Breast epithelium (tissue), 4 donors: ENCODE measurements at places on chromosomes 12 and 14.

DNA sequence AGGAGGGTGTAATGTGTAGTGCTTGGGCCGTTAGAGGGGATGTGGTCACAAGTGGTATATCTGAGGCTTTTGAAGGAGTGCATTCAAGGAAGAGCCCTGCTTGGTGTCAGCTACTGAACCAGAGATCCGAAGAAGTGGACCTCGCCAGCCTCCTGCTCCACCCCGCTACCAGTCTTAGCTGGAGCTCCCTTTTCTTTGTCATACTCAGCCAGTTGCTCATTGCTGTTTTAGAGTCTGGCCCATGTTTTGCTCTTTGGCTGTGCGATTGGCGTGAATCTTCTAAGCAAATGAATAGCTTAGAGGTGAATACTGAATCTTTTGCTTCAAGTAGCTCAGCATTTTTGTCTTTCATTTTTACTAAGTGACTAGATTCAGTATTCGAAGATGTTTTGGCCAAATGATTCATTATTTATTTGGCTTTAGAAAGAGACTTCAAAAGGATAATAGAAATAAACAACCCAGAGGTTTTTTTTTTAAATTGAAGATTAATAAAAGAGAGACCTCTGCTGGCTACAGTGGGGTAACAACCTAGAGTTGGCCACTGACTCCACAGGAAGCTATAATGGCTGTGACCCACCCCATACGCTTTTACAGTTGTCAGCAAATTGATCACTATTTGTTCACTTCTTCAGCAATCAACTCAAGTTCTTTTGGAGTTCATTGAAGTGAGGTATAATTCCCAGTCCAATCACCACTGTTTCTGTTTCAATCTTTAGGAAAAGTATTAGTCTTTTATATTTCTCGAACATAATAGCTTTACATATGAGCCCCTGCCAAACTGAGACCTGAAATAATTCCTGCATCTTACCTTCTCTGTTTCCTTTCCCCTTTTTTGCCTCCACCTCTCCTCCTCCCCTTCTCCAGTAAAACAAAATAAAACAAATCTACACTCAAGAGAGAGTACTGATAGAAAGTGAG is 19.9 kb downstream of the CDKN1B start:
- no peaks in the 10 kb centered on the region for H3K4me1 ChIP-seq
- no peaks in the 10 kb centered on the region for H3K27me3 ChIP-seq
- no peak for DNase-seq
- H3K27ac ChIP-seq = peak overlapping the region; percentile 59

DNA sequence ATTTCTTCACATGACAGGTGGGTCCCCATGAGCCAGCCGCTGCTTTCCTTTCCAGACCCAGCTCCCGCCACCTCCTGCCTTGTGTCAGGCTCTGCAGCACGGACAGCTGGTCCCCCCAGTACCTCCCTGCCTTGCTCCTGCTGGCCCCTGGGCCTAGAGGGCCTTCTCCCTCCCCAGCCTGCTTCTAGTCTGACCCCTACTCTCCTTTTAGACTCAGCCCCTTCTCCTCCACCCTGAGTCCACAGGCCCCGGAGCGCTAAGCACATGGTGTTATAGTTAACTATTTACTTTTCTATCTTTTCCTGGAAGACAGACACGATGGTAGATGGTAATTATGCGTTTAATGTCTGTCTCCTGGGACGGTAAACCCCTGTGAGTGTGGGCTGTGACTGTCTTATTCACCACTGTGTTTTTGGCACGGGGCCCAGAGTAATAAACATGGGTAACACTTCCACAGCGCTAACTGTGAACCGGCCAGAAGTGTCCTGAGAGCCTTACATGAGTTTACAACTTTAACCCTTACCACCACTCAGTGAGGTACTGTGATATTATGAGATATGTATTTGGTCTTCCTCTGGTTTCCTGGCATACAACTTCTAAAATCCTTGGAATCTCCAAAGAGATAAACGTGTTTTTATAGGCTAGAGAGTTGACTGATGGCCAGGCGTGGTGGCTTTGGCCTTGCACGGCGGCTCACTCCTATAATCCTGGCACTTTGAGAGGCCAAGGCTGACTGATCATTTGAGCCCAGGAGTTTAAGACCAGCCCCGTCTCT is 41.2 kb downstream of the DGLUCY start:
- no peaks in the 10 kb centered on the region for H3K27me3 ChIP-seq
- no peaks in the 10 kb centered on the region for H3K36me3 ChIP-seq
- DNase-seq = peak; percentile 60
- H3K27ac ChIP-seq = no peak overlapping the region
- H3K4me3 ChIP-seq = no peak overlapping the region

DNA sequence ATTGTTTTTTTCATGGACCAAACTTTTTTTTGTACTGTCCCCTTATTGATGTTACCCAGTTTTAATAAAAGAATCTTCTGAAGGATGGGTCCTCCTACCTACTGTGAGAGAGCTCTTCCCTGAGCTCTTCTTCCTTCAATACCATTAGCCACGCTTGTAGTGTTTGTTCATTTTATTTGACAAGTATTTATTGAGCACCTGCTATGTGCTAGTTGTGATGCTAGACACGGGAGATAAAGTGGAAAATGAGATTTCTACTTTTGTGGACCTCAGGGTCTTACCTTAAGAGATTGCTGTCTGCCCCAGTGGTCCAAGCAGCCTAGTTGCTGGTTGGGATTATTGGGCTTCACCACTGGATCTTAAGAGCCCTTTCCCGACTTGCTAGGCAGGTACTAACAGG is 3.2 kb upstream of the GPD1 start:
- no peaks in the 10 kb centered on the region for H3K27me3 ChIP-seq
- no peak overlapping the region for H3K4me3 ChIP-seq
- H3K27ac ChIP-seq = no peak overlapping the region
- DNase-seq = no peak

GRCh38 chr12:81627336-81628189 is 131.6 kb downstream of the PPFIA2 start:
- H3K27me3 ChIP-seq = no peaks in the 10 kb centered on the region
- H3K27ac ChIP-seq = no peak overlapping the region
- no peak overlapping the region for H3K4me3 ChIP-seq
- H3K36me3 ChIP-seq = no peaks in the 10 kb centered on the region
- H3K4me1 ChIP-seq = no peaks in the 10 kb centered on the region
- DNase-seq = no peak

GRCh38 chr12:67647181-67647798 is 1.3 kb upstream of the DYRK2 start:
- peak overlapping the region; percentile 99 for H3K4me3 ChIP-seq
- peak overlapping the region; percentile 89 for H3K27ac ChIP-seq
- H3K27me3 ChIP-seq = no peaks in the 10 kb centered on the region
- DNase-seq = peak; percentile 26
- H3K36me3 ChIP-seq = no peaks in the 10 kb centered on the region

DNA sequence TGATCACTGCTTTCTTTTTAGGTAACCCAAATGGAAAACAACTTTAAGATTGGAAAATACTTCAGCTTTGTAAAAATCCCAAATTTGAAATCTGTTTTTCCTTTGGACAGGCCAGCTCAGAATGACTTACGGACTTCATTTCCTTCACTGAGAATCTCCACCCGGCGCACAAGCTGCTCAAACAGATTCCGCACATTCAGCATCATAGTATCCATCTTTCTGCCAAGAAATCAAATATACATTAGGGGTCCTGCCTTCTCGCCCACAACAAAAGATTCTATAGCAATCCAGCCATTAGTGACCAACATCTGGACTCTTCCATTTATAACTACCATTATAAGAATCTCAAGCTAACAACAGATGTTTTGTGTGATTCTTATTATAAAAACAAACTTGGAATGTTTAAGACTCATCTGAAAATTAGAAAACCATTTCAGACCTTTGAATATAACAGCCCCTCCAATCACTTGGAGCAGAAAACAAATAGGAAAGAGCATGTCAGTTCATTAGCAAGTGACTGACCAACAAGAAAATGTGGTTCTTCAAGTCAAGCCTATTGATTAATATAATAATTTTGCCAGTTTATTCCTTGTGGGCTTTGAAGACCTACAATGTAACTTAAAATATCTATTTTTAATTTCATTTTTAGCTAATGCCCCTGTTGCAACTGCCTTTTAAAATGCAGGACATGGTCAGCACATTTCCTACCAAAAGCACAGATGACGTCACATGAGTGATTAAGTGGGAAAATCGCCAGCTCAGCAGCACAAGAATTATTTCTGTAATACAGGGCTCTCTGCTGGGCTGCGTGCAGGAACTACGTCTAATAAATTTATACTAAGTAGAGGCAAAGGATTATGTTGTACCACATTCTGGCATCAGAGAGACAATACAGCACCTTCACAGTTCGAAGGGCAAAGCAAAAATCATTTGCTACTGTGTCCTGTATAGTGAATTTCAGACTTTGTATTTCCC is 8.5 kb downstream of the RACGAP1 start:
- no peaks in the 10 kb centered on the region for H3K36me3 ChIP-seq
- DNase-seq = no peak
- no peaks in the 10 kb centered on the region for H3K27me3 ChIP-seq
- no peaks in the 10 kb centered on the region for H3K4me1 ChIP-seq

DNA sequence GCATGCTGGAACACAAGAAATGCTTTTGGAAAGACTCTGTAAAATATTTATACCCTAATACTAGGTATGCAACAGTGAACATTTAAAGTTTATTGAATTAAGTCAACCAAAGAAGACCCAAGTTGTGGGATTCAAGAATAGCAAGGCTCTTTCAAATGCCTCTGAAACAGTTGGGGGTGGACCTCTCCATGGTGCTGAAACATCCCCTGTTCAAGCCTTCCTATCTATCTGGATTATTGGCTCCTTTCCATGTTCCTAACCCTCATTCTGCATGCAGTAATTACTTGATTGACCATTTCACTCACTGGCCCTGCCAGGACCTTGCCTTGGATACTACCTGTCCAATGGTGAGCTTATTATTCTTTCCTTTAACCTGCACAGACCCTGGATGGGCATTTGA is 349.7 kb downstream of the NRXN3 start:
- H3K4me1 ChIP-seq = no peaks in the 10 kb centered on the region
- no peak overlapping the region for H3K4me3 ChIP-seq
- no peaks in the 10 kb centered on the region for H3K36me3 ChIP-seq
- no peaks in the 10 kb centered on the region for H3K27me3 ChIP-seq
- DNase-seq = no peak
- no peak overlapping the region for H3K27ac ChIP-seq

GRCh38 chr14:94640721-94641631 is 28.8 kb downstream of the SERPINA3 start:
- H3K36me3 ChIP-seq = no peaks in the 10 kb centered on the region
- no peaks in the 10 kb centered on the region for H3K4me1 ChIP-seq
- no peak overlapping the region for H3K27ac ChIP-seq

- no peak for DNase-seq
Measured at GRCh38 chr14:59819446-59820088, 51.0 kb downstream of the RTN1 start.

DNA sequence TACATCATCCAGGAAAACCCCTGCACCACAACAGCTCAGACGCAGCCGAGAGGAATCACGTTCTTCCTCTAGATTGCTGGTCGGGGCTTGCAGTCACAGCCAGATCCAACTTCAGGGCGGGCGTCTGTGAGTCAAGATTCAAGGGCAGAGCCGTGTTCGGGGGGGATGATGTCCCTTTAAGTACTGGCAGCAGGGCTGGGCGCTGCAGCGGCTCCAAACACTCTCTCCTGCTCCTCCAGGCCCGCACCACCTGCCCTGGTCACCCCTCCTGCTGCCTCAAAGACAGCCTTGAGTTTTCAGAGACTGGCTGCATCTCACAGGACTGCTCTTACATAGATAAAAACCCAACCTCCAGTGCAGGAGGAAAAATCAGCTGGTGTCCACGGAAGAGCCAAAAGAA is 68.3 kb downstream of the KDM2B start:
- H3K4me1 ChIP-seq = no peaks in the 10 kb centered on the region
- no peak overlapping the region for H3K4me3 ChIP-seq
- no peak for DNase-seq

GRCh38 chr12:64170730-64171129 is 51.4 kb downstream of the KICS2 start:
- no peaks in the 10 kb centered on the region for H3K27me3 ChIP-seq
- no peaks in the 10 kb centered on the region for H3K36me3 ChIP-seq
- DNase-seq = no peak
- H3K4me3 ChIP-seq = no peak overlapping the region

GRCh38 chr12:54206791-54207190 is 18.0 kb upstream of the SMUG1 start:
- H3K36me3 ChIP-seq = no peaks in the 10 kb centered on the region
- H3K4me1 ChIP-seq = no peaks in the 10 kb centered on the region
- DNase-seq = no peak
- no peaks in the 10 kb centered on the region for H3K27me3 ChIP-seq
- no peak overlapping the region for H3K27ac ChIP-seq

- DNase-seq = no peak
- no peaks in the 10 kb centered on the region for H3K27me3 ChIP-seq
- H3K4me3 ChIP-seq = no peak overlapping the region
- no peak overlapping the region for H3K27ac ChIP-seq
- H3K36me3 ChIP-seq = no peaks in the 10 kb centered on the region
Measured at GRCh38 chr14:90905531-90905930, 89.3 kb upstream of the TTC7B start.

GRCh38 chr14:39868251-39868650 is 436.0 kb upstream of the FBXO33 start:
- no peak overlapping the region for H3K4me3 ChIP-seq
- H3K27ac ChIP-seq = no peak overlapping the region
- H3K4me1 ChIP-seq = no peaks in the 10 kb centered on the region
- no peak for DNase-seq

DNA sequence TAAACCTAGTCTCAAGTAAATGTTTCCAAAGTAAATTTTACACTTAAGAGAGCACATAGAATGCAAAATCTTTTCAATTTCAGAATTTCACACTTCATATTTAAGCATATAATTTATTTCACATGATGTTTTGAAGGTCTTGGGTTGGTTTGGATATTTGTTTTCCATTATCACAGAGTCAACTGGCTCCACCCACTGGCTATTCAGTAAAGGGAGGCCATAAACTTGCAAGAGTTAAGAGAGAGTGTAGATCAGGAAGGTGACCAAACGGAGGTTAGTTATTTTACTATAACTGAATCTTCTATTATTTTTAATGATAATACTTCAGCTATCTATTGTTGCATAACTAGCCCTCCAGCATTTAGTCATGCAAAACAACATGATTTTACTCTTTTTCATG is 6.2 kb upstream of the CPNE8 start:
- H3K36me3 ChIP-seq = no peaks in the 10 kb centered on the region
- H3K27ac ChIP-seq = no peak overlapping the region
- no peaks in the 10 kb centered on the region for H3K27me3 ChIP-seq
- no peaks in the 10 kb centered on the region for H3K4me1 ChIP-seq

DNA sequence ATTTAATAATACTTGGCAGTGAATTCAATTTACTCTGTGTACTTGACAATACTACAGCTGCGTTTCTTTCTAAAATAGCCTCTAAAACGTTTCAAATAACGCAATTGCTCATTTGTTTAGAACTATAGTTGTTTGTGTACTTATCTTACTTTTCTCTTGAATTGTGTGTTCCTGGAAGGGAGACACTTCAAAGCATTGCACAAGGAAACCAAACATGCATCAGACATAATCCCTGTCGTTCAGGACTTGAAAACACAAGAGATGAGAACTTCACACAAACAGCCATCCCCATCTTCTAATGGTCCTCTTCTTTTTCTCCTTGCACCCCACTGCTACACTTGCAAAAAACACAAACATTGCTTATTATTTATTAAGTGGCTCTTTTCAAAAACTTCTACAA is 38.5 kb downstream of the PTGER2 start:
- no peak overlapping the region for H3K4me3 ChIP-seq
- H3K36me3 ChIP-seq = no peaks in the 10 kb centered on the region
- no peak overlapping the region for H3K27ac ChIP-seq
